ENCODE measurements at places on chromosomes 7 and 10.

- no peak for DNase-seq
Observed at GRCh38 chr7:143393267-143394041, 12.3 kb downstream of the ZYX start.

DNA sequence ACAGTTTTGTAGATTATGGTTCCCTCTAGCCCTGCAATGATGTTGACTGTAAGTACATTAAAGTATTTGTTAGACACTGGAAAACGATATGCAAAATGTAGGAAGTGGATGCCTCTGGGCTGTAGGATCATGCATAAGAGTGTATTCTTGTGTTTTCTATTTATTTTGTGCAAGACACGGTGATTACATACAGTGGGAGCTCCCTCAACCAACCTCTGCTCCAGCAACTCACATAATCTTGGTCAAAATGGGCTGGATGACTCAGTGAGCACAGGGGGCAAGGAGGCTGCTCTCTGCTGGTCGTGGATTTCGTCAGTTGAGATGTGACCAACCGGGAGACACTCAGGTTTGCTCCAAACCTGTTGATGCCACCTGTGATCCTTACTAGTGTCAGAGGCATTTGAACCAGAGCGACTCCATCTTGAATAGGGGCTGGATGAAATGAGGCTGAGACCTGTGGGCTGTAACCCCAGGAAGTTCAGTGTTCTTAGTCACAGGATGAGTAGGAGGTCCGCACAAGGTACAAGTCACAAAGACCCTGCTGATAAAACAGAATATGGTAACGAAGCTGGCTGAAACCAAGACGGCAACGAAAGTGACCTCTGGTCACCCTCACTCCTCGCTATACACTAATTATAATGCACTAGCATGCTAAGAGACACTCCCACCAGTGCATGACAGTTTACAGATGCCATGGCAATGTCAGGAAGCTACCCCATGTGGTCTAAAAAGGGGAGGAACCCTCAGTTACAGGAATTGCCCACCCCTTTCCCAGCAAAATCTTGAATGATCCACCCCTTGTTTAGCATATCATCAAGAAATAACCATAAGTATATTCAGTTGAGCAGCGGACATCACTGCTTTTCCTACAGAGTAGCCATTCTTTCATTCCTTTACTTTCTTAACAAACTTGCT lies 56.4 kb upstream of the FAM20C start:
- no peak for DNase-seq

- DNase-seq = no peak
Observed at GRCh38 chr10:69180525-69181204, 631 bp downstream of the SUPV3L1 start.

DNA sequence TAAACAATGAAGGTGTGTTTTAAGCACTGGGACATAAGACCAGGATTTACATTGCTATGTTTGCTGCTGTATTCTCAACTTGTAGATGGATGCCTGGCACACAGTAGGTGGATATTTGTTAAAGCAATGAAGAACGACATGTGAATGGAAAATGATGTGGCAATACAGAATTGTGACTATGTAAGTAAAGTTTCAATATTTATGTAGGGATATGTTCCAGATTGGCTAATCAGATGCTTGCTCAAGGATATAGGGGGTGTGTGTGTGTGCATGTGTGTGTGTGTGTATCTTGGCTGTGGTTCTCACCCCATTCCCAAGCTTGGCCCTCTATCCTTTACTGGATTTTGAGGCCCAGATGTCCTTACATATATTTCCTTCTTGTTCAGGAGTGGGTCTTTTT lies 42.7 kb upstream of the LAMB1 start:
- no peak for DNase-seq

DNA sequence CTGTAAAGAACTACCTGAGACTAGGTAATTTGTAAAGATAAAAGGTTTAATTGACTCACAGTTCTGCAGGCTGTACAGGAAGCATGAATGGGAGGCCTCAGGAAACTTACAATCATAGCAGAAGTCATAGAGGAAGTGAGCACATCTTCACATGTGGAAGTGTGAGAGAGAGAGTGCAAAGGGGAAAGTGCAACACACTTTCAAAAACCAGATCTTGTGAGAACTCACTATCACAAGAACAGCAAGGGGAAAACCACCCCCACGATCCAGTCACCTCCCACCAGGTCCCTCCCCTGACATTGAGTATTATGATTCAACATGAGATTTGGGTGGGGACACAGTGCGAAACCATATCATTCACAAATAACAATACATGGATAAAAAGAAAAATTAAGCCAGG lies 24.5 kb downstream of the AVL9 start:
- no peak for DNase-seq

DNA sequence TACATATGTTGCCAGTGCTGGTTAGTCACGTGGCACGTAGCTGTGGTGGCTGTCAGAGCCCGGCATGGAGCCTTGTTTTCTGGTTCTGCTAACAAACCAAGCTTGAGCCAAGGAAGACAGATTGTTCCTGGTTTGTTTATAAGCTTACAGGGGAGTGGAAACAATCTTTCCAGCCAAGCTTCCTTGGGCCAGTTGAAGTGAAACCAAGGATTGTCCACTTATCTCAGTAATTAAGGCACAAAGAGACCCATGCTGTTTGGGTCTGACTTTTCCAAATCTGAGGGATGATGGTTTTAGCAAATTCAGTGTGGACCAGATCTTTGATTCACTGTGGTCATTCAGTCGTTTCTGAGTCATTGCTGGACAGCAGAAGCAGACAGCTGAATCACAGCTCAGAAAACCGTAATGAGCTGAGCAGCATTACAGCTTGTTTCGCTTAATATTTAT lies 297.3 kb upstream of the COBL start:
- DNase-seq = no peak

- DNase-seq = no peak
Observed at GRCh38 chr7:131595699-131596098, 39.3 kb upstream of the PODXL start.

GRCh38 chr7:128880791-128881457 lies 18.3 kb downstream of the ATP6V1F start:
- no peak for DNase-seq

DNA sequence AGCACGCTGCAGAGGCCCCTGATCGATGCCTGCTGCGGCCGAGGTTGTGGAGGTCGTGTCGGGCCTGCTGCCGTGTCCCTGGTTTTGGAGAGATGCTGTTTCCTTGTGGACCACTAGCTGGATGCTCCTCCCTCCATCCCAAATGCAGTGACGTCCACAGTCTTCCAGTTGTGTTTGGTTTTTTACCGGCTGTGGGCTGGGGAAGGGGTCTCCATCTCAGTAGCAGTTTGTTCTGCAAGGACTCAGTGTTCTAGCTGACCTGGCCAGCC lies 143.0 kb upstream of the SHH start:
- DNase-seq = no peak

- no peak for DNase-seq
Observed at GRCh38 chr10:48418189-48418788, 111.8 kb downstream of the MAPK8 start.

- no peak for DNase-seq
Observed at GRCh38 chr7:104979167-104979841, 34.7 kb upstream of the KMT2E start.

- DNase-seq = no peak
Observed at GRCh38 chr7:130139193-130139960, 65.8 kb downstream of the TMEM209 start.

GRCh38 chr7:149285603-149286002 lies 23.6 kb downstream of the ZNF783 start:
- no peak for DNase-seq

GRCh38 chr10:91251430-91252056 lies 31.1 kb downstream of the PCGF5 start:
- DNase-seq = peak; percentile 9

- DNase-seq = no peak
Observed at GRCh38 chr7:139949629-139950028, 113.1 kb downstream of the PARP12 start.

GRCh38 chr10:93757801-93758507 lies at the start of gene LGI1:
Gene LGI1, plus strand, starts transcription at chr10:93757936. Its CDS starts 209 bp downstream, at chr10:93758145.
- DNase-seq = no peak

GRCh38 chr10:28677888-28678686 lies 766 bp downstream of the BAMBI start:
- no peak for DNase-seq

Measured in stimulated activated CD4-positive, alpha-beta T cell treated with anti-CD3 and anti-CD28 coated beads, Interleukin-12 subunit alpha, Interleukin-12 subunit beta, amount 100 ng/mL, for 24 hours (primary cell).